Stimulated activated CD8-positive, alpha-beta memory T cell treated with anti-CD3 and anti-CD28 coated beads, Interleukin-15, amount 100 ng/mL, for 4 hours (primary cell): ENCODE measurements at places on chromosomes 2 and 18.

DNA sequence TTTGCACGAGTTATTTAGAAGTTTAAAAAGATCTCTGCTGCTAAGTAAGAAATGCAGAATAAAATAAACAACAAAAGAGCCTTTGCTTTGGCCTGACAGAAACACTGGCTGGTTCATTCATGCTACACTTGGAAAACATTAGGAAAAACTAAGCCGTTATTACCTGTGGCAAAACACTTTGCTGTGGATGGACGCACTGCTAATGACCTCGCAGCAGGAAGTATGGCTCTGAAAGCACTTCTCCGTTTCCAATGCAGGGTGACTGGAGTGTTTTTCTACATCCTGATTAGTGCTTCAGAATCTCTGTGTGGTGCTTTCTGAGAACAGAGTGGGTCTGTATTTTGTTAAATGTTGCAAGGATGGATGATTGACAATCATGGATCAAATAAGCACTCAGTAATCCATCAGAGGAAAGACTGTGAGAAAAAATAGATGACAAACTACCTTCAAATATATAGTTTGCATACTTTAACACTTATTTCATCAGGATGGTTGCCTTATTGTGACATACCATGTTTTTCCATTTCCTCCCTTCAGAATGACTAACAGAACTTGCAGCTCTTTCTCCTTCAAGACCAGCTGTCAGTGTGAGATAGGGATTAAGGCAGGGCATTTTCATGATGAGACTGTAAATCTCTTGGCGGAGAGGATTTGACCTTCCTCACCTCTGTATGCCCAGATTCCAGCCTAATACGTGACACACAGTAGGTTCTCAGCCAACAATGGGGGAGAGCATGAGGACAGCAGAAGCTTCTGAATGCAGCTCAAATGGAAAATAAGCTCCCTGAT is 38.0 kb downstream of the LINC00305 start:
- no peak for DNase-seq

- DNase-seq, result no peak
Observed at GRCh38 chr2:206443735-206444527, 599 bp downstream of the ADAM23 start.

DNA sequence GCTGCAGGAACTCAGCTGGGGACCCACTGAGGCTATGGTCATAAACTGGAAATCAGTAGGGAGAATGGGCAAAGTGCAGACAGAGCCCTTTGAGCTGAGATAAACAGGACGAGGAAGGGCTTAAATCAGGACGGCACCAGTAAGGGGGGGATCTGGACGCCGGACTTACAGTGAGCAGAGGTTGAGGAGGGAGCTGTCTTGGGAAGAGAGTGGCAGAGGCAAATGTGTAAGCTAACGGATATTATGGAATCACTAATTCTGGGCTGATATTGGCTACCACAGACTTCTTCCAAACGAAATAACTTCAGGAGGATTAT is 539 bp downstream of the CYP27A1 start:
- DNase-seq, result no peak

DNA sequence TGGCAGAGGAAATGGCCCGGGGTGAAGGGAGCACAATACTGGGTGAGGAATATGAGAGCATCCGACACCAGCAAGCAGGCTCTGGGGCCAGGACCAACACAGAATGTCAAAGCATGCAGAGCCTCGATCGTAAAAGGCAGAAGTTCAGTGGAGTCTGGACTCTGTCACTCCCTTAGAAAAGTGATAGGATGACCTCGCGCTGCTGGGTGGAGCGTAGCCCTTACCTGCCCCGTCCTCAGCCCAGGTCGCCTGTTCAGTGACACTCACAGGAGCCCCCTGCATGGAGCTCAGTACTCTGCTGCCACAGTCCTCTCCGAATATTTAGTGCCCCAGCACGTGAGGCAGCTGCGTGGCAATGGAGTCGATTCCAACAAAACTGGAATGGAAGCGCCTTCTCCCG is 236.7 kb upstream of the MYT1L start:
- DNase-seq, result no peak

- DNase-seq, result no peak
Observed at GRCh38 chr18:36378205-36378604, 80.7 kb downstream of the FHOD3 start.

DNA sequence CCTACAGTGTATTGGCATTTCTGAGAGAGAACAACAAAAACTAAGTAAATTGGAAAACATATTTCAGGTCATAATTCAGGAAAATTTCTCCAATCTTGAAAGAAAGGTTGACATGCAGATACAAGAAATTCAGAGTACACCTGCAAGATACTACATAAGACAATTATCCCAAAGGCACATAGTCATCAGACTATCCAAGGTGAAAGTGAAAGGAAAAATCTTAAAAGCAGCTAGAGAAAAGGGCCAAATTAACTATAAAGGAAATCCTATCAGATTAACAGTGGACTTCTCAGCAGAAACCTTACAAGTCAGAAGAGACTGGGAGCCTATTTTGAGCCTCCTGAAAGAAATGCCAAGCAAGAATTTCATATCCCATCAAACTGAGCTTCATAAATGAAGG is 449.0 kb upstream of the MMADHC start:
- DNase-seq, result no peak

GRCh38 chr2:224039080-224039769 is at the start of gene SERPINE2:
TSS of gene SERPINE2 (minus strand) at chr2:224039286. CDS start at chr2:224001900, 37,386 bp downstream.
- DNase-seq, result peak; percentile 27

GRCh38 chr2:127416506-127417001 is 1.7 kb upstream of the PROC start:
- DNase-seq, result no peak

GRCh38 chr18:44715842-44716241 is 35.2 kb downstream of the SETBP1 start:
- no peak for DNase-seq

GRCh38 chr2:42881732-42882131 is 89.3 kb upstream of the HAAO start:
- DNase-seq, result no peak

- DNase-seq, result no peak
Observed at GRCh38 chr18:80243204-80243603, 4.1 kb downstream of the PARD6G start.

- DNase-seq, result no peak
Observed at GRCh38 chr2:126655051-126655450, 907 bp upstream of the GYPC start.

GRCh38 chr2:169823996-169824372 is 721 bp downstream of the METTL5 start:
- DNase-seq, result no peak

GRCh38 chr2:9631553-9631819 is 689 bp upstream of the YWHAQ start:
- DNase-seq, result no peak

DNA sequence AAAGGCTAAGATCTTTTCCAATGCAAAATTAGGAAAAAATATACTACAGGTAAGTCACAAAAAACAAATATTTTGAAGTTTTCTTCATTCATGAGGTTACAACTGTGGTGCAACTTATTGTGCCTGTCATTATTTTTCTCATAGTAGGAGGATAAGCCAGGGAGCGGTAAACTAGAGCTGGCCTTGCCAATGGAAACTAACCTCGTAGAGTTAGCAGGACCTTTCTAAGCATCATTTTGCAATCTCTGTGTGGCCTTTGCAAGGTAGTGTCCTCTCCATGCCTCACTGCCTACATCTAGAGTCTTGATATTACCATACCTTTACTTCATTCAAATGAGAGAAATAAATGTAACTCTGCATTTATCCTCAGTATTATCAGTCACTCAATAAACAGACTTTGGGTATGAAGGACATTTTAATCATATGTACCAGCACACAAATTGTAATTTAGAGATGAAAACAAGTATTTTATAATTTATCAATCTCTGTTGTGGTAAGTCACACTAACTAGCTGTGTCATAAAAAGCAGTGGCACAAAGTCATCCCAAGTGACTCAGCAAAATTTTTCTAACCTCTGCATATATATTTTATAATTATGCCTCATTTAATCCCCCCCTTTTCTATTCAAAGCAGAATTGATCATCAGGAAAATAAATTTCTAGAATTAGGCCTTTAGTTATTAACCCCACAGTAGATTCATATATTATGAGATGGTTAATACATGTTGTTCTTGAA is 47.0 kb downstream of the LANCL1 start:
- no peak for DNase-seq

- DNase-seq, result no peak
Observed at GRCh38 chr18:9756933-9757470, 48.9 kb downstream of the RAB31 start.

- DNase-seq, result no peak
Observed at GRCh38 chr2:199590321-199591203, 132.8 kb upstream of the SATB2 start.

DNA sequence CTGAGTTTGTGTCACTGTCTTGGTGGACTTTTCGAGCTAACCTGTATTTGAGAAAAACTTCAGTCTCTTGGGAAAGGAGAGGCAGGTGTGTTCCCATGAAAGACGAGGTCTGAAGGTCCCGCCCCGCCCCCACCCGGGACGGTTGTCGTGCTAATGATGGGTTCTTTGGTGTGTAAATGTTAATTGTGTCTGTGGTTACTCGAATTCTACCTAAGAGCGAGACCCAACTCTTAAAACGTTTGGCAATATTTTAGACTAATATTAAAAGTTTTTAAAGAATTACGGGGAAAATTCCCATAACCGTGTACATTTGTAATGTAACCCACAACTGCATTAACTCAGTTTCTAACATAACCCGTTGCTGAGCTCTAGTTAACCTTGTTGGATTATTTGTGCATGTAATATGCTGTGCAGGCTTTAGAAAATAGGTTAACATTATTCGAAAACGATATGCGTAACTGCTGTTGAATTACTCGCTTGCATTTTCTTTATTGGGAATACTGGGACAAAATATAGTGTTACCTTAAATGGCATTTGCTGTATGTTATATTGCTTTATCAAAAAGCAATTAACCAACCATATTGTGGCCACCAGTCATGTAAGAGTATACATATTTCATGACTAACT is 833 bp downstream of the EPB41L5 start:
- no peak for DNase-seq

GRCh38 chr2:85209887-85210286 is 76.7 kb downstream of the TCF7L1 start:
- DNase-seq, result no peak

DNA sequence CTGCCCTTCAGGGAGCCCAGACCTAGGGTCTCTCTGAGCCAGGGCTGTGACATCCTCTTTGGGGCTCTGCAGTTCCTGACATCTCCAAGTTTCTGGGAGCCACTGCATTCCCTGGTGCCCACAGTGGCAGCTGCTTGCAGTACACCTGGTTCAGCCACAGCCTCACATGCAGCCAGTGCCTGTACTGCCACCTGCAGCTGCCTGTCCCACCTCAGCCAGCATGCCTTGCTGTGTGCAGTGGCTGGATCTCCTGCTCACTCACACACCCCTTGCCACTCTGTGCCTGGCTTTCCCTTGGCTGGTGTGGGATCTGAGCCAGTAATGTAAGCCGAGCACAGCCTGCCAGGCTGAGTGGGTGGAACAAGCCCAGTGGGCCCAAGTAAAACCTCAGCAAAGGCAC is 1288.7 kb downstream of the CNTNAP5 start:
- DNase-seq, result no peak

DNA sequence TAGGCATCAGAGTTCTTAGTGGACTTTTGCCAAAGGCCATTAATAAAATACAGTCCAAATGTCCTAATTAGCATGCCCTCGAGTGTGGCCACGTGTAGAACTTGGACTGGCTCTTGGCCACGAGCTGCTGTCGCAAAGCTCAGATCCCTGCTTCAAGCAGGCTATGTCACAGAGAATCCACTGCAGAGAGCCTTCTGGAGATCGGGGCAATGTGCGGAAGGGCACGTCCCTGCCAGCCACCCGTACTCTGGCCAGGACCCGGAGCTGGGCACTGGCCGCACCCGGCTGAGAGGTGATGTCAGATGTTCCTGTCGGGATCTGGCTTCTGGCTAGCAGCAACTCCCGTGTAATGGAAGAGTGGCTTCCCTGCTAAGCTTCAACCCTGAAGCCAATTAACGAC is 432.7 kb upstream of the ID2 start:
- no peak for DNase-seq

DNA sequence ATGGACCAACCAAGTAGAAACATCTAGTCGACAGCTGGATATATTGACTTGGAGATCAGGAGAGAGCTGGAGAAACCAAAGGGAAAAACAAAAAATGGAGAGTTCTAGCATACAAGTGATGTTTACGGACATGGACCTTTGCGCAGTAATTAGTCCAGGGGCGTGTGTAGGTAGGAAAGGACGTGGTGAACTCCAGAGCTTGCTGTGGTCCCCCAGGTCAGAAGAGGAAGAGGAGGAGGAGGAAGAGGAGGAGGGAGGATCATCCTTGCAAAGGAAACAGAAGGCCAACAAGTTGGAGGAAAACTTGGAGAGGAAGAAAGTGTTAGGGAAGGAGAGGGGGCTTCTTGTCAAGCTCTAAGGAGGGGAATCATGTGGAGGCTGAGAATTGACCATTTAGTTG is 17.5 kb downstream of the TRAF3IP1 start:
- no peak for DNase-seq

DNA sequence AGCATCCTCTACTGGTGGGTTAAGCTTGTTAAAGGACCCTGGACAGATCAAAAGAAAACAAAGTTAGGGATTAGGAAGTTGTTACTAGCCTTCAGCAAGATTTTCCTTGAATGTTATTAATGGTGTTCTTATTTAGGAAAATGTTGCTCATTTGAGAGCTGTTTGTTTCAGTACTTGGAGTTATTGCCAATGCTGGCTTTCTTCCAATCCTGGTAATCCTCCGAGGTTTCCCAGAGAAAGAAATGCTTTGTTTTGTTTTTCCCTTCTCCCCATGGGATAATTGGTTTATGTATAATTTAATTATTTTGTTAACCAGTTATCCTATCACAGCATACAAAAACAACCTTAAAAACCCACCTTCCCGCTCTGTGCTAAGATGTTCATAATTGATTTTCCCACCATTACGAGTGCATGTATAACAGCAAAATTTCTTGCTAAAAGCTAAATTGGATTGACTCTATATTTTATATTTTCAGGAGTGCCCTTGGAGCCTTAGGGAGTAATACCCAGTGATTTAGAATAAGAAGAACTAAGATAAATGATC is 79.8 kb downstream of the MGAT5 start:
- DNase-seq, result no peak

- no peak for DNase-seq
Observed at GRCh38 chr18:61107113-61107512, 226.1 kb upstream of the CDH20 start.

GRCh38 chr2:9346885-9347284 is 76.4 kb downstream of the ITGB1BP1 start:
- DNase-seq, result no peak

GRCh38 chr2:176647325-176648165 is 378.3 kb downstream of the MTX2 start:
- no peak for DNase-seq

GRCh38 chr2:170713543-170714380 is 1.4 kb upstream of the SP5 start:
- no peak for DNase-seq

GRCh38 chr2:84880645-84881521 is at the start of gene TRABD2A:
TSS of gene TRABD2A (minus strand) at chr2:84881084. CDS start at chr2:84881039, 45 bp downstream.
- no peak for DNase-seq

GRCh38 chr18:31680433-31680811 is 4.0 kb downstream of the B4GALT6 start:
- DNase-seq, result no peak

GRCh38 chr2:49515996-49516782 is 361.9 kb upstream of the FSHR start:
- DNase-seq, result no peak

- DNase-seq, result no peak
Observed at GRCh38 chr18:55404832-55405465, 183.0 kb downstream of the TCF4 start.

GRCh38 chr2:15588329-15588919 is 3.2 kb upstream of the DDX1 start:
- no peak for DNase-seq
